ENCODE measurements at places on chromosomes 12 and 14.

GRCh38 chr14:43981135-43981768, 525.8 kb downstream of the FSCB start:
- no peak for DNase-seq

- DNase-seq = no peak
These were observed 11.3 kb upstream of the PLEKHD1 start for GRCh38 chr14:69473260-69473659.

DNA sequence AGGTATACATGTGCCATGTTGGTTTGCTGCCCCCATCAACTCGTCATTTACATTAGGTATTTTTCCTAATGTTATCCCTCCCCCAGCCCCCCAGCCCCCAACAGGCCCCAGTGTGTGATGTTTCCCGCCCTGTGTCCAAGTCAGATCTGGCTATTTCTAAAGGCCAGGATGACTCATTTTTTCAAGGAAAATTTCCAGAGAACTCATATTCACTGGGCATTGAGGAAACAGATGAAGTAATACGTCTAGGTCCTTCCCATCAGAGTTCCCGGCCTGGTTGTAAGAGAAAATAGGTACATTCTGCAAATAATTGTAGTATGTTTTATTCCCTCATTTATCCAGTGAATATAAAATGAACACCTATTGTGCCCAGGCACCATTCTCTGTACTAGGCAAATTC, 345.2 kb downstream of the BCL11B start:
- DNase-seq = no peak

GRCh38 chr12:68393417-68393816, 61.3 kb upstream of the MDM1 start:
- DNase-seq = no peak

DNA sequence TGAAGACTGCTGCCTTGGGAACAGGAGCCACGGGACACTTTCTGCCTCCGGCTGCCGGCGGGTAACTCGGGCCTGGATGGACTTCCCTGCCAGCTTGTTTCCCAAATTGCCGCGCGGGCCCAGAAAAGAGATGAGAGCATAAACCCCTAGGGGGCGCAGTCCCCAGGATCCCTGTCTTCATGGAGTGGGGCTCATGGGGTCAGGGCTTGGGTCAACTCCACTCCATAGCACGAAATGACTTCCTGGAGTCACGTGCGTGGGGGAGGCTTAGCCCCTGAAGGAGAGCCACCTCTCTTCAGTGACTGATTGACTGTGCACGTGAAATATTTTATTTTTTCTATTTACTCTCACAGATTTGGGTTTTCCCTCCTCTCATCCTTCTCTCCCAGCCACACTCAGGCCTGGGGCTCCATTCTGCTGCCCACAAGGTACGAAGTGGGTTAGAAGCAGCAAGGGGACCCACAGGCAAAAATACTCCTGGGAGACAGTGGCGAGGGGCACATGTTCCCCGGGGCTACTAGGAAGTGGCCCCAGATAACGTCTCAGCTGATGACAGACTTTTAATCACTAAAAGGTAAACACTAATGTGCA, 10.0 kb downstream of the PGF start:
- DNase-seq = peak; percentile 48

- DNase-seq = no peak
These were observed 19.8 kb downstream of the GALNT6 start for GRCh38 chr12:51371295-51371953.

- DNase-seq = no peak
These were observed 13.2 kb downstream of the SLC2A14 start for GRCh38 chr12:7859552-7859951.

GRCh38 chr12:26434299-26435068, 239.1 kb downstream of the SSPN start:
- DNase-seq = no peak

DNA sequence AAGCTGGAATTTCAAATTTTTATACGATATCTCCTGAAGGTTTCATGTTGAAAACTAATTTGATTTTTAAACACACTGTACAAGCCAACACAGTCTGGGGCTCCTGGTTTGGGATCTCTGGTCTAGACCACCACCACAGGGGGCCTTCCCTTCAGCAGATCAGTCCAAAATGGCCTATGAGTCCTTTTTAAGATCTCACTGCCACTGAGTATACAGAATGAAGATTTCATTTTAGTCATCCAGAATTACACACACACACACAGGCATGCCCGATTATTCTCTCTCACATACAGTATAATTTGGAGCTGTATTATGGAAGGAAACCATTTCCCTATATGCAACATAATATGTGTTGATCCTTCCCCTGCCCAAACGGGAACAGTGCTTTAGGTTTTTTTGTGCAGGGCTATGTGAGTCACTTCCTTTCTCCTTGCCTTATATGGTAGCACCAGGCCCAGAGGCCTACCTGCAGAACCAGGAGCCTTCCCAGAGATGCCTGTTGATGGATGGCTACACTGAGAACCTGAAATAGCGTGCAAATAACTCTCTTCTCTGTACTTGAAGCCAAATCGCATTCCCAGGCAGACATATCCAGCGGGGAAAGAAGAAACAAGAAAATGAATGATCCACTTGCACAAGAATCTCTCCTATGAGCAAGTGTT, 28.1 kb upstream of the WNK1 start:
- DNase-seq = no peak

GRCh38 chr12:75065482-75065881, 144.2 kb downstream of the KCNC2 start:
- DNase-seq = no peak

GRCh38 chr14:28163897-28164296, 602.7 kb upstream of the FOXG1 start:
- no peak for DNase-seq

GRCh38 chr14:31582836-31583452, 21.7 kb downstream of the NUBPL start:
- DNase-seq = no peak
